ENCODE measurements at places on chromosomes 2 and 18. TPM values are rescaled to one million over a fixed set of nuclear protein-coding genes. Genes with fewer than 3 reads are reported as not detected.

FAHD2A gene
- total RNA-seq = 24.9 TPM

CASP10 gene
- 24.6 TPM for total RNA-seq

DNAJC27 gene
- total RNA-seq = 11.4 TPM

LYPD6 gene
- 1.1 TPM for total RNA-seq

RIT2 gene
- total RNA-seq = not detected

ACMSD gene
- 44.0 TPM for total RNA-seq

AGXT gene
- 0.09 TPM for total RNA-seq

SERPINB12 gene
- not detected for total RNA-seq

- no peaks in the 10 kb centered on the region for H3K27me3 ChIP-seq
- H3K4me1 ChIP-seq = no peaks in the 10 kb centered on the region
- no peak for DNase-seq
- no peaks in the 10 kb centered on the region for H3K36me3 ChIP-seq
These were observed 40.6 kb downstream of the CPO start for GRCh38 chr2:206979922-206980321.

DNA sequence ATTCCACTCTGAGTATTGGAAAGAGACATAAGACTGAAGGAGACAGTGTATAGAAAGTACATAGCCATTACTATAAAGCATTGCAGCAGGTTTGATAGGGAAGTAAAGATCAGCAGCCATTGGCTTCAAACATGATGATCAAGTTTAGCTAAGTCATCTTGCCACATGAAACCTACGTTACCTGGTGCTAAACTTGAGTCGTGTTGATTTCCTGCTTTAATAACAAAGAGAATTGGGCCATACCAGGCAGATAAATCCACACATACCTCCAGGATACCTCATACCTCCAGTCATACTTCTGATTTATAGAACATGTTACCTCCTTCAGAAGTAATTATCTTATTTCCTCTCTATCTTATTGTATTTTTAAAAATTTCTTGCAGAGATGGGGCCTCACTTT is 10.3 kb upstream of the KYNU start:
- H3K36me3 ChIP-seq = no peaks in the 10 kb centered on the region
- DNase-seq = no peak
- H3K4me3 ChIP-seq = no peak overlapping the region
- H3K4me1 ChIP-seq = no peaks in the 10 kb centered on the region
- no peaks in the 10 kb centered on the region for H3K27me3 ChIP-seq
- no peak overlapping the region for H3K27ac ChIP-seq

DNA sequence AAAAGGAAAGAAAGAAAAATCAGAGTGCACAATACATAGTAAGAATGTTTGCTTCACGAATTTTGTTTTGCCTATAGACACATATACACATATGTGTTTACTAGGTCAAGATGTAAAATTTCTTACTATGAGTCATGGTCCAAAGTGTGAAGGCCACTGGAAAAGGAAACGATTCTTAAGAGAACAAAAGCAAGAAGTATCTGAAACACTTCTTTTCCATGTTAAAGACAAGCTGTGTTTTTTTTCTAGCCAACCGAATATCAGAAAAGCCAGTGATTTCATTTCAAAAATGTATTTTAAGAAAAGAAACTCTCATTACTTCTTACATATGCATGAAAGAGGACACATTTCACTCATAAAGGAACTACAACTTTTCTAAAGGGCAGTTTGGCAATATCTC is 24.9 kb downstream of the PECR start:
- no peaks in the 10 kb centered on the region for H3K36me3 ChIP-seq
- H3K4me3 ChIP-seq = no peak overlapping the region
- H3K4me1 ChIP-seq = peaks cover 9% of the 10 kb centered on the region

DNA sequence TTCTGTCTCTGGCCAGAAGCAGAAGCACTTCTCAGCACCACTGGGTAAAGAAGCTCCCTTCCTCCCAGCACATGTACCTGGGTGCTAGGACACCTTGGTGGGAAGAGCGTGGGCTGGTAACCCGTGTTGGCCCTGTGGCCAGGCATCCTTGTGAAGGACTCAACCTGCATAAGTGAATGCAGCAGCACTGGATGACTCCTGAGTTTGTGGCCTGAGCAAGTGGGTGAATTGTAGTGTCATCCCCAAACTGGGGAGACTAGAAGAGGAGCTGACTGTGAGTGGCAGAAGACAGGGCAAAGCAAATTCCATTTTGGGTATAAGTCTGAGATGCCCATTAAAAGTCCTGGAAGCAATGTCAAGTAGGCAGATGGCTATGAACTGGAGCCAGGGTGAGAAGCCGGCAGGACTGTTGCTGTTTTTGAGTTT is 63.4 kb downstream of the STAT1 start:
- no peak overlapping the region for H3K4me3 ChIP-seq
- peaks cover 11% of the 10 kb centered on the region for H3K4me1 ChIP-seq
- no peaks in the 10 kb centered on the region for H3K27me3 ChIP-seq

DNA sequence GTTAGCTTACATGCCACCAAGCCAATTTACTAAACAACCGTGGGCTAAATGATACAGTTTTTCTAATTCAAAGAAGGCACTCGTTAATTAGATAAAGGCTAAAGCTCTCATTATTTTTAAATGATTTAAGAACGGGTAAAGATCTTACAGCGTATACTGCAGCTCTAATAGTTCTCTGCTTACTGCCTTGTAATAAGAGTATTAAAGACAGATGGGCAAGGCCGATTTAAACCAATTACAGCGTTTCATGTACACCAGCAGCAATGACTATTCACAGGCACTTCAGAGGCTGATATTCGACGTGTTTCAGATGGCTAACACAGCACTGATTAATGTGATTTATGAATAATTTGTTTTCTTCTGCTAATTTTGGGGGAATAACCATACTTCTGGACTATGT is 259.3 kb downstream of the ZNF407 start:
- no peaks in the 10 kb centered on the region for H3K4me1 ChIP-seq
- no peak for DNase-seq
- no peak overlapping the region for H3K27ac ChIP-seq
- H3K36me3 ChIP-seq = no peaks in the 10 kb centered on the region

GRCh38 chr18:56987236-56987635 is 159.7 kb upstream of the BOD1L2 start:
- no peaks in the 10 kb centered on the region for H3K4me1 ChIP-seq
- DNase-seq = no peak
- no peak overlapping the region for H3K4me3 ChIP-seq
- no peak overlapping the region for H3K27ac ChIP-seq

DNA sequence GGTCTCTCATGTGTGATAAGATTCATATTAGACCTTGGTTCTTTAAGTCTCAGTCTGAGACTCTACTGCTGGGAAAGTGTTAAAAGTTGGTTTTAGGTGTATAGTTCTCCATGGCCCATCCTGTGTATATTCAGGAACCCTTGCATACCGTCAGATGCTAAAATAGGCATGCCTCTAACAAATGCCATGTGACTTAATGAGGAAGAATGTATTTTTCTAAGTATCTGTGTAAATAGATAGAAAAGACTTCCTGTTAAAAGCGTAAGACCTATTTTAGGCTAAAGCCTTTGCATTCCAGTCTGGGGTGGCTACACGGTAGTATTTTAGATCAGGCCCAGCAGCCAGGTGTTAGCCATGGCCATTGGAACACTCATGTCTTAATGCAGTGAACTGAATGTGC is 73.3 kb downstream of the RHBDD1 start:
- H3K4me1 ChIP-seq = peaks cover 3% of the 10 kb centered on the region
- H3K36me3 ChIP-seq = no peaks in the 10 kb centered on the region
- no peaks in the 10 kb centered on the region for H3K27me3 ChIP-seq
- no peak overlapping the region for H3K27ac ChIP-seq
- no peak for DNase-seq

- DNase-seq = no peak
- H3K4me3 ChIP-seq = no peak overlapping the region
- no peaks in the 10 kb centered on the region for H3K36me3 ChIP-seq
- H3K27ac ChIP-seq = no peak overlapping the region
These were observed 95.8 kb downstream of the ZNF532 start for GRCh38 chr18:58960508-58960907.

DNA sequence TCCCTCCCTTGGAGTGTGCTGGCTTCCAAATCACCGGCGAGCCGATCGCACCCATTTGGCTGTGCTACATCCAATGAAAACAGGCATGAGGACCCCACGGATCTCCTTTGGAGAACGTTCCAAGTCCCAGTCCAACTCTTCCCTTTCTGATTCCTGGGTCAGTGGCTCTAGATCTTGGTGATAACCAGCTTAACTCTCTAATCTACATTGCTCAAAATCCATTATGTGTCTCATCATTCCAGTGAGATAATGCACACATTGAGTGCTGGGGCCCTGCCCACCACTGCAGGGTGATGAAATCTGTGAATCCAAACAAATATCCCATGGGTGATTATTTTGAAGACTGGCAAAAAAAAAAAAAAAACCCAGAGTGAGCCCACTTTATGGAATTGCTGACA is 232.7 kb upstream of the COPS8 start:
- H3K36me3 ChIP-seq = no peaks in the 10 kb centered on the region
- no peak overlapping the region for H3K4me3 ChIP-seq
- no peaks in the 10 kb centered on the region for H3K4me1 ChIP-seq
- H3K27ac ChIP-seq = no peak overlapping the region
- no peaks in the 10 kb centered on the region for H3K27me3 ChIP-seq

DNA sequence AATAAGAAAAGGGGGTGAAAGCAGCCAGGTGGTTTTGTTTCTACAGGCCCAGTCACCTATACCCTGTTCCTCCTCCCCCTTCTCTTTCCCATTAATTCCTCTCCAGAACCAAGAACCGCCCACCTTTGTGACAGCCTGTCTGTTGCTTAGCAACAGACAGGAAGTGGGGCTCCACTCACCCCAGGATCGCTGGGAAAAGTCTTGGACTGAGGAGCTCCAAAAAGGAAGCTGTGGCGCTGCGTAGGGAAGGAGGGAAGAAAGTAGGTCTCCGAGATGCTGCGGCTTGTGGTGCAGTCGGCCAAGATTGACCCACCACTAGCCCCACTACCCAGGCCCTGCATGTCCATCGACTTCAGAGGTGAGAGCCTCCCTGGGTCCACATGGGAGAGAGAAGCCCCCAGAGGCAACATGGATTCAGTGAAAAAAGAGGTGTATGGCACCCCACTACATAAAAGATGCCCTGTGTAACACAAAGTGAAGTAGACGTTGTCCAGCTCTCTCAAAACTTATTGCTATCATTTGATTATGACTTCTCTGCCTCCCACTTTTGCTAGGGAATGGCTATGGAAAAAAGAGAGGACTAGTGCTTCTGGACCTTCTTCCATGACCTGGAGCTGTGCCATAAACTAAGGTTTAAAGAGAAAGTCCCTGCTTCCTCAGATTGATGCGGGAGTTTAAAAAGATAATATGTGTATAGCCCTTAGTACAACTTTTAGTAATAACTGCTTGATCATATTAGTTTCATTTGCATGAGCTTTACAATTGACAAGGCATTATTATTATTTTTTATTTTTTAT is at the start of gene FER1L5:
FER1L5 (plus strand) TSS at position 201 of the 797 bp plus-strand sequence; CDS start at position 274, 73 bp downstream.
- peak; percentile 78 for DNase-seq
- H3K4me3 ChIP-seq = peak within 1 kb of the TSS; percentile 45
- no peak within 1 kb of the TSS for H3K27ac ChIP-seq
- no peaks in the 10 kb centered on the region for H3K36me3 ChIP-seq
- no peaks in the 10 kb centered on the region for H3K4me1 ChIP-seq
- H3K27me3 ChIP-seq = no peaks in the 10 kb centered on the region

- H3K4me1 ChIP-seq = no peaks in the 10 kb centered on the region
- H3K27ac ChIP-seq = no peak overlapping the region
- H3K4me3 ChIP-seq = no peak overlapping the region
- no peaks in the 10 kb centered on the region for H3K27me3 ChIP-seq
- H3K36me3 ChIP-seq = peaks cover 4% of the 10 kb centered on the region
- peak; percentile 64 for DNase-seq
These were observed 122.5 kb downstream of the TPGS2 start for GRCh38 chr18:36706134-36706881.

GRCh38 chr2:136151021-136151971 is 33.3 kb upstream of the CXCR4 start:
- no peaks in the 10 kb centered on the region for H3K36me3 ChIP-seq
- H3K4me3 ChIP-seq = no peak overlapping the region
- no peaks in the 10 kb centered on the region for H3K4me1 ChIP-seq
- H3K27me3 ChIP-seq = no peaks in the 10 kb centered on the region

- H3K36me3 ChIP-seq = no peaks in the 10 kb centered on the region
- H3K27ac ChIP-seq = no peak overlapping the region
- peak; percentile 8 for DNase-seq
These were observed 160.8 kb upstream of the KYNU start for GRCh38 chr2:142716463-142717242.

- no peak for DNase-seq
- no peak overlapping the region for H3K27ac ChIP-seq
- no peaks in the 10 kb centered on the region for H3K27me3 ChIP-seq
- H3K4me1 ChIP-seq = no peaks in the 10 kb centered on the region
- no peaks in the 10 kb centered on the region for H3K36me3 ChIP-seq
These were observed 17.9 kb upstream of the GNAL start for GRCh38 chr18:11671156-11671555.

GRCh38 chr2:5319493-5319892 is 372.7 kb upstream of the SOX11 start:
- no peaks in the 10 kb centered on the region for H3K27me3 ChIP-seq
- no peaks in the 10 kb centered on the region for H3K36me3 ChIP-seq
- no peak for DNase-seq
- no peak overlapping the region for H3K27ac ChIP-seq
- H3K4me3 ChIP-seq = no peak overlapping the region

DNA sequence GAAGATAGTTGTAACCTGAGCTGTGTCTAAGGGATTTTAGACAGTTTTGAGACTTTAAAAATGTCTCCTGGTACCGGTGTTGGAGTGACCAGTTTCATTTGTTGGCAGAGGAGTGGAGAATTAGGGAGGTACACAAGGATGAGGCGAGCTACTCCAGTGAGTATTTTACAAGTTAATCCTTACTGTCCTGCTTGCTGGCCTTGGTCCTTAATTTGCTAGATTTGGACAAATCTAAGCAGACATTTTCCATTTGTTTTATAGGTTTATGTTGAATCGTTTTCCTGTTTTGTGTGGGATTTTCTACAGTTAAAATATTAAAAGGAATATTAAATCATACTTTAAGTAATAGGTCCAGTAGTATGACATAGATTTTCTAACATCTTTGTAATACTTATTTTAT is 101.8 kb downstream of the ZNF407 start:
- DNase-seq = no peak
- no peak overlapping the region for H3K27ac ChIP-seq
- H3K4me1 ChIP-seq = no peaks in the 10 kb centered on the region
- no peaks in the 10 kb centered on the region for H3K36me3 ChIP-seq
- H3K27me3 ChIP-seq = no peaks in the 10 kb centered on the region

DNA sequence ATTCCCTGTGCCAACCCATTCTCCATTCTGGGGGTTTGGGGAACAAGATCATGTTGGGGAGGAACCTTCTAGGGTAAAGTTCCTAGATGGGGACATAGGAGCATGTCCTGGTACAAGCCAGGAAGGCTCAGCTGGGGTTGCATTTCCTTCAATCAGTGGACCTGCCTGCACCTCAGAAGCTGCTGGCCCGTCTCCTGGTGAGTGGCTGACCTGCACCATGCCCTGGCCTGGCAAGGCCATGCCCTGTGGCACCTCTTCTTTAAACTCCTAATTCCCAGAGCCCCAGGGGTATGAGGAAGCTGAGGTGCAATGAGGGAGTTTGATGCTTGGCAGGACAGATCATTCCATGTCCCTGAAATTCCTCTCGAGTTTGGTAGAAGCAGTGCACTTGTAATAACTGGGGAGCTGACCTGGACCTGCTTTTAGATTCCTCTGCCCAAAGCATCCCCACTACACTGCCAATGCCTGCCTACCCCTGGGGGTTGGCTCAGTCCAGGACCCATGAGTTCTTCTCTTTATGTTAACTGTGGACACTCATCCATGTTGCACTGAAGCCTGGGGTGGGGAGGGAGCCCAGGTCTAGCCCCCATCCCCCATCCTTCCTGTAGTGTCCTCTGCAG is 25.3 kb downstream of the MROH2A start:
- no peaks in the 10 kb centered on the region for H3K4me1 ChIP-seq
- H3K27me3 ChIP-seq = no peaks in the 10 kb centered on the region
- H3K27ac ChIP-seq = no peak overlapping the region
- H3K36me3 ChIP-seq = no peaks in the 10 kb centered on the region
- H3K4me3 ChIP-seq = no peak overlapping the region

All from kidney (tissue), 22 donors.